ENCODE measurements at places on chromosomes 6 and 20.

DNA sequence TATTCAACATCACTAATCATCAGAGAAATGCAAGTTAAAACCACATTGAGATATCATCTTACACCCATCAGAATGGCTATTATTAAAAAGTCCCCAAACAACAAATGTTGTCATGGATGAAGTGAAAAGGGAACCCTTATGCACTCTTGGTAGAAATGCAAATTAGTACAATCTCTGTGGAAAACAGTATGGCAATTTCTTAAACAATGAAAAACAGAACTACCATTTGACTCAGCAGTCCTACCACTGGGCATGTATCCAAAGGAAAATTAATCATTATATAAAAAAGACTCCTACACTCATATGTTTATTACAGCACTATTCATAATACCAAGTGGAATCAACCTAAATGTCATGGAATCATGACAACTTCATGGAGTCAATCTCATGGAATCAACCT is 611.3 kb upstream of the GJE1 start:
- DNase-seq: no peak

- DNase-seq: no peak
These were observed 62.0 kb upstream of the SNAP91 start for GRCh38 chr6:83770910-83771309.

- no peak for DNase-seq
These were observed 43.6 kb upstream of the FUCA2 start for GRCh38 chr6:143555071-143555492.

DNA sequence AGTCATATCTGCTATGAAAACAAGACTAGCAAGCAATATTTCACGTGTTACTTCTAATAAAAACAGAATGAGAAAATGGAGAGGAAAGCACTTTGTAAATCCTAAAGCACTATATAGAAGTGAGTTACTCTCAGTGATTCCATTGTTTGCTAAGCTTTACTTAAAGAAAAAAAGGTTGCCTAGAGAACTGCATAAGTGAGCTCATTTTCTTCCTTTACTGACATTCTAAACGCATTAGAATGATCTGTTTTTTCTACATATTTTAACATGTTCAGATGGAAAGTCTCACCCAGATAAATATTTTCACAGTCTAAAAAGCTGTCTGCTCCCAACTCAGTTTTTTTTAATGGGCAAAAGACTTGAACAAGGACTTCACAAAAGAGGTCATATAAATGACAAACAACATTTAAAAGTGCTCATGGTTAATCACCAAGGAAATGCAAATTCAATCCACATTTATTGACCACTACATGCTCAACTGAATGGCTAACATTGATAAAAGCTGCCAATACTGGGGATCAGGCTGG is 52.9 kb upstream of the AKAP12 start:
- DNase-seq: no peak

GRCh38 chr6:52876056-52876787 is 33.3 kb downstream of the GSTA3 start:
- no peak for DNase-seq

DNA sequence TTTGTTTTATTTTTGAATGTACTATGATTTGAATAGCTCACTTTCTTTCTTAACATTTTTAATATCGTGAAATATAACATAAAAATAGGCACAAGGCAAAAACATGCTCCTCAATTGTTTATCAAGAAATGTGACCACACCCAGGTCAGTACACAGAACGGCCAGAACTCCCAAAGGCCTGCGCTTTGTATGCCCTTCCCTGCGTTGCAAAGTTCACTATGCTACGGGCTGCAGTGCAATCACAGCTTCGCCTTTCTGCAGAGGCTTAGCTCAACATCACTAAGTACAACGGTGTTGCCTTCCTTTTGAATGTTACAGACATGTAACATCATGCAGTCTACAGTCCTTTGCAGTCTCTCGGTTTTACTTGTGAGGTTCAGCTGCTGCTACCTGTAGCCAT is 333.4 kb downstream of the THBS2 start:
- DNase-seq: no peak

- DNase-seq: no peak
These were observed 36.2 kb downstream of the RSPO4 start for GRCh38 chr20:965956-966355.

- no peak for DNase-seq
These were observed 292.7 kb downstream of the ESR1 start for GRCh38 chr6:152100183-152100618.

DNA sequence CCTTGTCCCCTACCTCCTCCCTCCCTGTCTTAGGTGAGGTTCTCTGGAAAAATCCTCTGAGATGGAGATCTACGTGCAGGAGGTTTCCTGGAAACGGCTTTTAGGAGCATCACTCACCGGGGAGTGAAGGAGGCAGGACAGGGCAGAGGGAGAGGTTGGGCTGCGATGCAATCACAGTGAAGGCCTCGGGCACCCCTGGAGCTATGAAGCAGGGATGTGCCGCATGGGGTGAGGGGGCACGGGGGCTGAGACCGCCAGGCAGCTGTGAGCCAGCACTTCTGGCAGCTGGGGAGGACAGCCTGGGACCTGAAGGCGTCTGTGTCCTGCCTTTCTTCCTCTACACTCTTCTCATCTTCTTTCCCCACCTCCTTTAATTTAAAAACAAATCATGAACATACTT is 12.9 kb upstream of the GLP1R start:
- DNase-seq: no peak

DNA sequence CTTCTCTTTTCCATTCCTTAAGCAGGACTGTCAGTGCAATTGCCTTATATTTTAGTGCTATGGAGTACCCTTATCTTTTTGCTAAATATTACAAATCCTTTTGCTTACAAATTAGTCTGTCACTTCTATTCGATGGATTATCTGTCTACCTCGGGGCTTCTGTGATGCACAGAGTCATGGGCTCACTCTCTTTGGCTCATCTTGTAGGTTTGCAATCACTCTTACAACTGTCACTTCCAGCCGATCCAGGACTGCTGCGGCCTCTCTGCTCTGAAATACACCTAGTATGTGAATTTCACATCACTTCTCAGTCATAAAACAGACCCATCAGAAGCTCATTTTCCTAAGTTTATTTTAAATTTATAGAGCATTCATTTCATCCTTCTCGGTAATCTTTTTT is 293.2 kb upstream of the QKI start:
- DNase-seq: no peak

Measured in activated naive CD8-positive, alpha-beta T cell treated with anti-CD3 and anti-CD28 coated beads for 36 hours (primary cell).